ENCODE measurements at places on chromosomes 4 and X. TPM values are rescaled to one million over a fixed set of nuclear protein-coding genes. Genes with fewer than 3 reads are reported as not detected.
A peak's percentile ranks its signal among the peaks of the same experiment; 100 is the strongest.

GRCh38 chr4:20251796-20252655 lies at the start of gene SLIT2:
Gene SLIT2, plus strand, starts transcription at chr4:20251905. Its CDS starts 1,911 bp downstream, at chr4:20253816.
- no peak for DNase-seq

DNA sequence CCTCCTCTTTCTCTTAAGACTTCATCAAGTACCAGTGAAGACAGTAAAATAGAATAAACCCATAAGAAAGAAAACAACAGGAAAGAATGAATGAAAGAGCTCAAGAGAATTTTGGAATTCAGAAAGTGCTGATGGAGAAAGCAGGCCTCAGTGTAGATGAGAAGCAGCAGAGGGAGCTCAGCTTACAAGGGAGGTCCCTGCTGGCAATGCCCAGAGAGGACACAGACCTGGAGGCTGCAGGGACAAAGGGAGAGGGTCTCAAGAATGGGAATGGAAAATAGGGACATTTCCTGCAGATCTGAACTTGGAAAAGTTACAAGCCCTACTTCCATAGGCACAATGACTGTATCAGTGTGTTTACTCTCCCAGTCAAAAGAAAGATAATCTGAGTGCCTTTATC lies 64.5 kb upstream of the MAGEA10 start:
- no peak for DNase-seq

DNA sequence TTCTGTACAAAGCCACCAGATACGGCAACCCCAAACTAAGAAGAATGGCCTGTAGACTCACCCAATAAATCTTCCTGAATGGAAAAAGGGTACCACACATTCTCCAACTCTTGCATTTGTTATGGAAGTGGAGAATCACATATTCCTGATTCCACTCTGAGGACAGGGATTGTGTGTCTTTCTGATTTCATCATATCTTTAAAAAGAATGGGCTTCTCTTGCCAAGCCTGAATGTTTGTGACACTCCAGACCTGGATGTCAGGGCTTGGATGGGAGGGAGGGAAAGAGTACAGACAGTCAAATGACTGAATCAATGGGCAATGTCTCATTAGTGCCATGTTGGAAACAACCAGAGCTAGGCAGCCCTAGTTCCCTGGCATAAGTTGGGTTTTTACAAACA lies 77.4 kb downstream of the PLAC1 start:
- DNase-seq, result no peak

- DNase-seq, result no peak
Observed at GRCh38 chrX:71111141-71111843, at the start of gene IL2RG. Gene IL2RG, minus strand, starts transcription at chrX:71111577. Its CDS starts 38 bp downstream, at chrX:71111539.

DNA sequence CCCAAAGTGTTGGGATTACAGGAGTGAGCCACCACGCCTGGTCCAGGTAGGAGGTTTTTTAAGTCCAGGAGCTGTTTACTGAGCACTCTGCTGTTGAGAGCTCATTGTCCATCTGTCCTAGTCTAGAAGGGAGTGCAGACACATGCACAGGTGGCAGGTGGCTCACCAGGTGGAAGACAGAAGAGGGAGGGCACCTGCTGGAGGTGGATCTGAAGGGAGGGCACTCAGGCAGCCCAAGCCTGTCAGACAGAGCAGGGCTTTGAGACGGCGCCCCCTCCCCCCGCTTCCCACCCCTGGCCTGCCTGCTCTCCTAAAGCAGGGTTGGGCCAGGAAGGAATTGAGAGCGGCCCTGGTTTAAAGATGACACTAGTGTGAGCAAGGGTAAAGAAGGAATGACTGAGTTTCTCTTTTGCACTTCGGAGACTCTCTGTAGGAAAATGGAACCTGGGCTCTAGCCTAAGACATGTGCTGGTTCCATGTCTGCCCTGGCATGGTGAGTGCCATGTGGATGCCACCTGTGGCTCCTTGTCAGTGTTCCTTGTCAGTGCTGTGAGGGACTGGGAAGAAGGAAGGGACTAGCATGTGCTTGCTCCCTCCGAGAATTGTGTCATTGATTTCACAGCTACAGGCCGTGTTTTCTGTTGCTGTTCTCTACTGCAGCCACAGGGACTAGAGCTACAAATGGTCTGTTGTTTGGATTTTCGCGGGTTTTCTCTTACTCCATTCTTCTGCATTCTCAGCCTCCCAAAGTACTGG lies 108.6 kb downstream of the TNIP2 start:
- DNase-seq, result no peak

DNA sequence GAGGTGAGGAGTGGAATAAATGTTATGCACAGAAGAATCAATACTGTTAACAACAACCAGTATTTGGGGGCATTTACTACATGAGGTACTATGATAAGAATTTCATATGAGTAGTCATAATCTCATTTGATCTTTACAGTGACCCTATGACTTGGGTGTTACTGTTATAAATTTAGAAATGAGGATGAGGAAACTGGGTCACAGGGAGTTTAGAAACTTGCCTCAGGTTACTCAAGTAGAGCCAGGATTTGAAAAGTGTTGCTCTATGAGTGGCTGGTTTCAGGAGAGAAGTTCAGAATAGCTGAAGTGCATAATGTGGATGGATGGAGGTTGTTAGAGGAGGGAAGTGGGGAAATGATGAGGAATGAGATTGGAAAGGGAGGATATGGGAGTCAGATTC lies 16.6 kb upstream of the DDIT4L start:
- no peak for DNase-seq

DNA sequence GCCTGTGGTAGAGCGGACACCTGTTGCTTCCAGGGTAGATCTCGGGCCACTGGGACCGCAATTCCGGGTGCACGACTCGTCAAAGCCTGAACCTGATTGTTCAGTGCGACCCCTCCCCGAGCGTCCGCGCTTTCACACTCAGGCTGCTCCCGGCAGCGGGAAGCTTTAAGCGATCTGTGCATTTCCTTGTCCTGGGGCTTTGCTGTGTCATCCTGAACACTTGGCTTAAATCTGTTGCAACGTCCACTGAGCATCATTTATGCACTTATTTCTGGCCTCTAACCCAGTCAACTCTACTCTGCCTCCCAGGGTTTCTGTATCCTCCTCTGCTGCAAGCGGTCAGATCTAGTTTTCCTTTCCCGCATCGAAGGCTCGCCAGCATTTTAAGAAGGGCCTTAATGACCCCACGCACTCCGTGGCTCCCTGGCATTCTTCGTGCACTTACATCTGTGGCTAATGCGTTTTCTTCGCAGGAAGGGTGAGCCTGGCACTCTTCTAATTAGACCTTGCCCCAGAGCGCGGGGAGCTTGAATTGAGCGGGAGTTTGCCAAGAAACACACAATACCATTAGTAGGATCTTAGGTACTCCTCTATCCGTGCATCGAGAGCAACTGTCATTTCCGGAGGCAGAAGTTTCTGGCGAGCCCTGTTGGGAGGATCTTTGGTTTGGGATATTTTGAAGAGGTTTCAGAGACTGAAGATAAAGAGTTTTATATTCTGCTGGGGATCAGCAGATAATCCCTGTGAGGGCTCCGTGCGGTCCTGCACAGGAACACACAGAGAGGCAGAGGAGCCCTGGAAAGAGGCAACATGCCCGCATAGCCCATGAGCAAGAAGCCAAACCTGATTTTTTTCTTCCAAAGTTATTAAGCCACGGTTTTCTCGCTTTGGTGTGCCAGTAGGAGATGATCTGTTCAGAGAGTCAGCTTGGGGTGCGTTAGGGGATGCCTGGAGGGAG lies 654 bp upstream of the DDIT4L start:
- DNase-seq, result no peak

GRCh38 chr4:146592019-146592418 lies 46.7 kb upstream of the POU4F2 start:
- DNase-seq, result no peak

- no peak for DNase-seq
Observed at GRCh38 chrX:125627676-125628075, 308.0 kb downstream of the TEX13C start.

GRCh38 chr4:168830777-168831512 lies 179.1 kb downstream of the CBR4 start:
- DNase-seq, result no peak

DNA sequence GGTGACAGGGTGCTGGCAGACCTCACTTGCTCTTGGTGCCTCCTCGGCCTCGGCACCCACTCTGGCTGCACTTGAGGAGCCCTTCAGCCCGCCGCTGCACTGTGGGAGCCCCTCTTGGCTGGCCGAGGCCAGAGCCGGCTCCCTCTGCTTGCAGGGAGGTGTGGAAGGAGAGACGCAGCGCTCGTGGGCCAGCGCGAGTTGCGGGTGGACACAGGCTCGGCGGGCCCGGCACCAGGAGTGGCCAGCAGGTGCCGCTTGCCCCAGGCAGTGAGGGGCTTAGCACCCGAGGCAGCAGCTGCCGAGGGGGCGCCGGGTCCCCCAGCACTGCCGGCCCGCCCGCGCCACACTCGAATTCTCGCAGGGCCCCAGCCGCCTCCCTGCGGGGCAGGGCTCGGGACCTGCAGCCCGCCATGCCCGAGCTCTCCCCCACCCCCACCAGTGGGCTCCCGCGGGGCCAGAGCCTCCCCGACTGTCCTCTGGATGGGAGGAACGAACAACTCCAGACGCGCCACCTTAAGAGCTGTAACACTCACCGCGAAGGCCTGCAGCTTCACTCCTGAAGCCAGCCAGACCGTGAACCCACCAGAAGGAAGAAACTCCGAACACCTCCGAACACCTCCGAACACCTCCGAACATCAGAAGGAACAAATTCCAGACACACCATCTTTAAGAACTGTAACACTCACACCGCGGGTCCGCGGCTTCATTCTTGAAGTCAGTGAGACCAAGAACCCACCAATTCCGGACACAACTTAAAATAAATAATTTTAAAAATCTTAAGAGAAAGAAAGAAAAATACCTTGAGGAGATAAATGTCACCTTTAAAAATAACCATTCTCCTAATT lies 311.1 kb upstream of the SLC7A11 start:
- no peak for DNase-seq

- DNase-seq, result no peak
Observed at GRCh38 chr4:126794363-126794762, 838.4 kb upstream of the INTU start.

DNA sequence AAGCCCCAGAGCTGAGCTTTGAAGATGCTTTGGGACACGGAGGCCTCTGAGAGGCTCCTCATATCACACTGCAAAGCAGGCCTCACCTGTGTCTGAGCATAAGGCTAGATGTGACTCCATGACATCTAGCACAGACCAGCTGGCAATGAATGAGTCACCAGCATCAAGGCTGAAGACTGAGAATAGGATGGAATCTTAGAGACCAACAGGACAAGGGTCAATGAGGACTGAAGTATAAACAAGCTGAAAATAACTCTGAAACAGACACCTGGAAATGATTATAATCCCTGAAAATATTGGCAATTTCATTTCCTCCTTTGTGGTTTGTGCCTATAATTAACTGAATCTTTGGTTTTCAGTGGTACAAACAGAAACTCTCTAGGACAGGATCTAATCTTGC lies 87.1 kb upstream of the PRPS1 start:
- no peak for DNase-seq

DNA sequence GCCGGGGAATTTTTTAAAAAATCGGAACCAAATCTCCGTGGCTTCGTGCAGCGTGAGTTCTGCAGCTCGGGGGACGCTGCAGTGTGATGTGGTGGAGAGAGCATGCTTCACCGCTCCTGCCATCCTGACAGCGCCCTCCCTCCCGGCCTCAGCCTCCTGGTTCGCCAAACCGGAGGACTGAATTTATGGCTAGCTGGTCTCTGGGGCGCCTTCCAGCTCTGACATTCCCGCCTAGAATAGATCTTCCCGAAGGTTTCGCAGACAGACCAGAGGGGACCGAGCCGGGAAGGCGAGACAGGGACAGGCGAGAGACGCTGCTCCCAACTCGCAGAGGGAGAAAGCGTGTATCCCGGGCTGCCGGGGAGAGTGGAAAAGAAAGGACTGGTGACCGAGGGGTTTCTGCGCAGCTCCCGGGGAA lies 25.9 kb downstream of the HOPX start:
- DNase-seq, result no peak

DNA sequence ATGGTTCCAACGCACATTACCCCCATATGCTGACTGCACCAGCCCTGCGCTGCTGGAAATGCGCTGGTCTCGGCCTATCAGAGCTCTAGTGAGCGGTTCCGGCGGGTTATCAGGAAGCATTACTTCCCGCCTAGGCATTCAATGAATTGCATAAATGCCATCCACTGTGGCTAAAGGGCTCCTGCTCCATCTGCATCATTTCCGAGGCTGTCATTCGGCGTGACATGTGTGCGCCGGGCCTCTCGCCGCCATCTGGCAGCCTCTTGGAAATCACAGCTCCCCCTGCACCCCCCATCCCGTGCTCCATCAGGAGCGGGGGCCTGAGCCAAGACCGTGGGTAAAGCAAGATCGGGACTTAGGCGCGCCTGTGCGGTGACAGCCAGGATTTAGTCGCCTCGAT lies 64.4 kb downstream of the SEPSECS start:
- DNase-seq, result no peak

DNA sequence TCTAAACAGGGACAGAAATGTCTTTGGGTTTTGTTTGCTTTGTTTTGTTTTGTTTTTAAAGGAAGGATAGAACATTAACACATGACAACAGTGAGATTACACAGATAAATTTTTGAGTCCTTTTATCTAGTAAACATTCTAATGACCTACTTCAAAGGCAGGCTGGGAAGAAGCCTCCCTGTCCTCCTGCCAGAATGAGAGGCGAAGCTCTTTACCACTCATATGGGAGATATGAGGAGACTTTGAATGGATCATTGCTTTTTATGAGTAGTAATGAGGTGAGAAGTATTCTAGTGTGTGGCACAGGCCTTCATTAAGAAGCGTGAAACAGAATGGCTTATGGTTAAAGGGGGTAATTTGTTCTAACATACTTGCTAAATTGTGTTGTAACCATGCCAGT lies 172.0 kb downstream of the FBXO8 start:
- no peak for DNase-seq

DNA sequence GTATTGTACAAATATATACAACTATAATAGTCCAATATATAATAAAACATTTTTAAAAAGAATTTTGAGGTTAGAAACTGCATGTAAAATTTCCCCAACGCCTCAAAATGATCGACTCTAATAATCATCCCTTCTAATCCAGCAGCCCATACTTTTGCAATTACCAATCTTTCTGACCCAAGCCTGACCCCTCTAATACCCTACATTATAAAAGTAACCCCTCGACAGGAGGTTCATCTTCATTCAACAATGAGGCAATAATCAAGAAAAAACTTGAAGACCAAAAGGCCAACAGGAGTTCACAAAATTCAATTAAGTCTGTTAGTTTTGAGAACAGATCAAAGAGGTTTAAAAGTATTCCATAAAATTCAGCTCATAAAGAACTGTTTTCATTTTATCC lies 393.5 kb downstream of the GPM6A start:
- no peak for DNase-seq

GRCh38 chrX:123962794-123963373 lies 1.4 kb downstream of the STAG2 start:
- peak; percentile 64 for DNase-seq

- DNase-seq, result no peak
Observed at GRCh38 chr4:26858035-26858918, 2.4 kb upstream of the STIM2 start.

- no peak for DNase-seq
Observed at GRCh38 chrX:117010243-117010642, 547.5 kb upstream of the CT83 start.

ENPP6 gene
- 0.27 TPM for total RNA-seq

MSL3 gene
- 25.5 TPM for total RNA-seq

GPM6B gene
- total RNA-seq, result 33.7 TPM

HS6ST2 gene
- not detected for total RNA-seq

ARSD gene
- total RNA-seq, result 25.3 TPM

PRRG1 gene
- 7.2 TPM for total RNA-seq

TMEM271 gene
- total RNA-seq, result not detected

ZCCHC18 gene
- total RNA-seq, result 0.49 TPM

RAB33A gene
- not detected for total RNA-seq

PNMA3 gene
- total RNA-seq, result not detected

All from thoracic aorta (tissue), 2 donors.